ENCODE measurements at places on chromosomes 7 and 10.

DNA sequence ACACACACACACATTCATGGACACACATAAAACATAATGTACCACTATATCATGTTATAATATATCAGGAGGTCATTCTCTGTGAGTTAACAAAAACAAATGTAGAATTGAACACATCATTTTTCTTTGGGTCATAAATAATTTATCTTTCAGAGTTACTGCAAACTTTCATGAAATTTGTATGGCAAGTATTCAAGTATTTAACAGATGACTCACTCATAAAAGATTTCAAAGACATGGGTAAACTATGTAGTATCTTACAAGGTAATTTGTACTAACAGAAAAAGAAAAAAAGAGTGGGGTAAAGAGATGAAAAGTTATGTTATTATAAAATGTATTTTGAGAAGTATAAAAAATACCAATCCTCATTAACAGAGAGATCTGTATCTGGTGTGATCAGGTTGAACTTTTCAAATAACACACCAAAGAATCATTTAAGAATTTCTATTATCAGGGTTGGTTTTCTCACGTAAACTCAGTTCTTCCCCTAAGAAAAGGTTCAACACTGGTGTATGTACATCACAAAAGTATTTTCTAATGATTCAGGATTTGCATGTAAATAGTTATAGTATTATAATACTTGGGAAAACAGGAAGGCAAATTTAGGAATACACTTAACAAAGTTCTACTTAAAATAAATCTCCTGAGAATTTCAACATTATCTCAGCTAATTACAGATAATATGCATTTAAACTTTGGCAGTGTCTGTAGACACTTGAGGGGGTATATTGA lies 933.1 kb upstream of the LRRN3 start:
- no peak for DNase-seq

GRCh38 chr7:158473221-158473620 lies 114.4 kb downstream of the PTPRN2 start:
- DNase-seq: no peak

- DNase-seq: no peak
These were observed 56.1 kb downstream of the CHST15 start for GRCh38 chr10:124037286-124037685.

GRCh38 chr10:48406204-48406603 lies 99.7 kb downstream of the MAPK8 start:
- DNase-seq: no peak

DNA sequence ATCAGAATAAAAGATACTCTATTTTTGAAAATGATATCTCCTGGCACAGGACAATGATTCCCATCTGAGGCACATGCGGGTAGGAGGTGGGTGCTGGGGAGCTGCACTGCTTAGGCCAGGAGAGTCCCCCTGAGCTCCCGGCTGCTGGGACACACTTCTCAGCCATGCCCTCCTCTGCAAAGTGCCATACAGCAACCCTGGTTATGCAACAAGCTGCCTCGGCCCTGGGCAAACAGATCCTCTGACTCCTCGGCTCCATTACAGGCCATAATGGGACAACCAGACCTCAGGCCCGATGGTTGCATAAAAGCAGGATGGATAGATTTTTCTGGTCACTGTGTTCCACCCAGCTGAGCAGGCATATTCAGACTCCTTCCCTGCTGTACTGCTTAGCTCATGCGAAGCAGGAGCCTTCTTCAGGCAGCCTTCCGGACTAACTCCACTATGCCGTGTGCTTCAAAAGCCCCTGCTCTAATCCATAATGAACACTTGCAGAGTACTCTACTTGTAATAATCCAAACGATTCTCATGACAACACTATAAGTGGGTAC lies 6.5 kb upstream of the LEP start:
- DNase-seq: no peak

GRCh38 chr7:150979713-150980390 lies 1.7 kb upstream of the KCNH2 start:
- DNase-seq: no peak

- DNase-seq: no peak
These were observed 55.2 kb downstream of the ELFN1 start for GRCh38 chr7:1725199-1725690.

GRCh38 chr10:11725912-11726311 lies 16.3 kb upstream of the ECHDC3 start:
- DNase-seq: no peak

GRCh38 chr7:27346531-27347275 lies 104.1 kb downstream of the EVX1 start:
- no peak for DNase-seq

DNA sequence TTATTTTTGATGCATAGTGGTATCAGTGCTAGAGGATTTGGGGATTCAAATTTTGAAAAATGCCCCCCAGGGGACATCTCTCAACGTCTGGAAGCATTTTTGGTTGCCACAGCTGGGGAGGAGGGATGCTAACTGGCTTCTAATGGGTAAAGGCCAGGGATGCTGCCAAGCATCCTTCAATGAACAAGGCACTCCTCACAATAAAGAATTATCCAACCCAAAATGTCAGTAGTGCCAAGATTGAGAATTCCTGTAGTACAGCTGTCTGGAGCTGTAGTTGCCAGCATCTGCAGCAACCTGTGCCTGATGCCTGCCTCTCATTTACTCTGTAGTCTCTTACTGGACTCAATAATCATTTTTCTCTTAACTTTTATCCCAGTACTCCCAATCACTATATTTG lies 53.5 kb downstream of the SEPTIN7 start:
- DNase-seq: no peak

DNA sequence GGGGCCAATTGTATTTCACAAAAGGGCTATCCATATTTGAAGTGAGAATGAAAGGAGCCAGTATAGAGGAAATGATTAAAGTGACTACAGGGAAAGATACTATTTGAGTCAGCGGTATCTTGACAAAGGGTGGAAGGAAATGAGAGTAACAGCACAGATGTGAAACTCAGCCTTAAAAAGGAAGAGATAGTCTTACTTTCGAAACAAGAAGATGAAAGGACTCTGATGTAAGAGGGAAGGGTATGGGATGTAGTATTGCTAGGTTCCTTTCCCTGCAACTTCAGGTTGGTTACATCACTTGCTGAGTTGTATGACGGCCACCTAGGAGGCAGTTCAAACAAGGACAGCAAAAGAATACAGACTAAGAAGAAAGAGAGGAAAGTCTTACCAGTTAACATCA lies 13.7 kb downstream of the CISD1 start:
- DNase-seq: no peak

- no peak for DNase-seq
These were observed 2.5 kb downstream of the TRIM8 start for GRCh38 chr10:102646610-102647442.

DNA sequence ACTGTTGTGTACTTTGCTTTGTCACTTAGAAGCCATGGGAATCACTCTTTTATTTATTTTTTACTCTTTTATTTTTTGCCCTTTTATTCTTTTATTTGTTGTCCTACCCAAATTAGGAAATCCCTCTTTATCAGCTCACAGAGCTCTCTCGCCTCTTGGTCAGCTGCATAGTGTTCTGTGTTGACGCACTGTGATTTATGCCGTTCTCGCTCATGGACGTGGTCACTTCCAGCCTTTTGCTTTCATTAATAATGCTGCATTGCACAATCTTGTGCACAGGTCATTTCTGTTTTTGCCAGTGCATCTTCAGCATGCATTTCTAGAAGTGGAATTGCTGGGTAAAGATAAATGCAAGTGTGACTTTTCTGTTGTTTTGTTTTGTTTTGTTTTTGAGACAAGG lies 42.3 kb downstream of the FBH1 start:
- DNase-seq: no peak

GRCh38 chr10:71406878-71407277 lies 10.2 kb downstream of the CDH23 start:
- no peak for DNase-seq

GRCh38 chr7:97671571-97671970 lies 60.3 kb upstream of the TAC1 start:
- DNase-seq: no peak

DNA sequence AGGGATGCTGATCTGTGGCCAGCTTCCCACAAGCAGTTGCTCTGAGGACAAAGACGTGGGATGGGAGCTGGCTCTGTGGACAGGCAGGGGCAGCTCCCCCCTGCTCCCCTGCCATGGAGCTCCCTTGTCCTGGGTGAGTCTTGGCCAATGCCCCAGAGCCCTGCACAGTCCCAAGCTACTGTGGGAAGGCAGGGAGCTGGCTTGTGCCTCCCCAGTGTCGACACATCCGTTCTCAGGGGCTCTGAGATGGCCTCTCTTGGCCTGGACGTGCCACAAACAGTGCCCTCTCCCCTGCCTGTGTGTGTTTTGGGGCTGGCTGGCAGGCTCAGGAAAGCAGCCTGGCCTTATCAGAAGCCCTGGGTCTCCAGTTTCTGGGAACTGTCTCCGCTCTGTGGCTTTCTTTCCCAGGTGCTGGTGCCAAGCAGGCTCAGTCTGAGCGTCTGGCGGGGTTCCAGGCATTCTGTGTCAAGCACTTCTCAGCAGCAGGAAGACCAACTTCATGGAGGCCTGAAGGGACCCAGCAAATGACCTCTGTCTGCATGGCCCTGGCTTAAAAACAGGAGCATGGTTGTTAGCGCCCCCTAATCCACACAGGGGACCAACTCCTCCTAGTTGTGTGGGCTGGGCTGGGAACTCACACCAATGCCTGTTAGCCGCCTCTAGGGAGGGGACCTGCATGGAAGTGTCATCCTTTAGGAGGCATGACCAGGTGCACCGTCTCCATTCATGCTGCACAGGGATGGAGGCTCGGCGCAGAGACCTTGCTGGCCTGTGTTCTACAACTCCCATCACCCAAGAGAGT lies 375.2 kb downstream of the RPS24 start:
- DNase-seq: no peak

DNA sequence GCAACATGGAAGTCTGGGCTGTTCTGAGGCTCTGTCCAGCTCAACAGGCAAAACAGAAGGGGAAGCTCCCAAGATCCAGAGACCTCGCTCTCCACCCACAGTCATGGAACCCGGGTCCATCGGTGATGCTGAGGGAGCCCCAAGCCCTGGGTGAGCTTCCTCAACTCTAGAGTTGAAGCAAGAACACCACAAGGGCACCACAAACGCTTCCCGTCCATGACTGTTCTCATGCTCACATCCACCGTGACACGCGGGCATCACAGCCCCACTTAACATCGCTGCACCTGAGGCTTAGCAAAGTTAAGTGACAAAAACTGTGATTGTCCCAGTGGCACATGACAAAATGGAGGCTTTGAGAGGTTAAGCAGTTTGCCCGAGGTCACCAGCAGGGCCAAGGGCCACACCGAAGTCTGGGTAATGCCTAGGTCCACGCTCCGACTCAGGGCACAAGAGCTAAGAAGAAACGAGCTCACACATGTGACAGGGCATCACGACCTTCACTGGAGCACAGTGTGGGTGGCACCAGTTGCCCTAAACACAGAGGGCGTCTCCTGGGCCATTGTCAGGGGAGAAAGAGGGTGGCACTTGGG lies 110.6 kb downstream of the OAT start:
- DNase-seq: no peak

DNA sequence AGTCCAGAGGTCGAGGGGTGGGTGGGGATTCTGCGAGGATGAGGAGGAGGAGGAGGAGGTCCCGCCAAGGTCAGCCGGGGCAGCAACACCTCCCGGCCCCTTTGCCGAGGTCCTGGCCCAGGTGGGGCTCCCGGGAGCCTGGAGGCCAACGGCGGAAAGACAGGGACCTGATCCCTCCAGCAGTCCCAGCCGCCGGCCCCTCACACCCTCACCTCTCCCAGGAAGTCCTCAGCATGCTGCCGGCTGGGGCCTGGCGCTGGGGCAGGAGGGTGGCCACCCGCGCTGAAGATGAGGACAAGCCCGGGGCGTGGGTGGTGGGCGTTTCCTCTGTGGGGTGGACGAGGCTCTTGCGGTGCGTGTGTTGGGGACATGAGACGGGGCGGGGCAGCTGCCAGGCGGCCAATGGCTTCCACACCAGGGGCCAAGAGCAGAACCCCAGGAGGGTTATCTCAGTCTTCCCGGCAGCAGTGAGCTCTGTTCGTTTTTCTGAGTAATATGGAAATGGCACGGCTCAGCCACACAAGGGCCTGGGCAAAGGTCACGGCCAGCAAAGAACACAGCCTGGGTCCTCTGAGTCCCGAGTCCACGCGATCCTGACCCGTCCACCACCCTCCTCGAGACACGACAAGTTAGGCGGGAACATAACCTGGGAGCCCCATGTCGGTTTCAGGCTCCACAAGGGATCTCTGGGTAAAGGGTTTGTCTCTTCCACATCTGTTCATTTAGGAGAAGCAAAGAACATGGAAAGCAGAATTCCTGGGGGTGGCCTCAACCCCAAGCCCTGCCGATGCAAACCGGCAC lies 82.9 kb upstream of the PDGFA start:
- DNase-seq: no peak

GRCh38 chr10:118853916-118854315 lies 99.1 kb upstream of the CACUL1 start:
- DNase-seq: no peak

DNA sequence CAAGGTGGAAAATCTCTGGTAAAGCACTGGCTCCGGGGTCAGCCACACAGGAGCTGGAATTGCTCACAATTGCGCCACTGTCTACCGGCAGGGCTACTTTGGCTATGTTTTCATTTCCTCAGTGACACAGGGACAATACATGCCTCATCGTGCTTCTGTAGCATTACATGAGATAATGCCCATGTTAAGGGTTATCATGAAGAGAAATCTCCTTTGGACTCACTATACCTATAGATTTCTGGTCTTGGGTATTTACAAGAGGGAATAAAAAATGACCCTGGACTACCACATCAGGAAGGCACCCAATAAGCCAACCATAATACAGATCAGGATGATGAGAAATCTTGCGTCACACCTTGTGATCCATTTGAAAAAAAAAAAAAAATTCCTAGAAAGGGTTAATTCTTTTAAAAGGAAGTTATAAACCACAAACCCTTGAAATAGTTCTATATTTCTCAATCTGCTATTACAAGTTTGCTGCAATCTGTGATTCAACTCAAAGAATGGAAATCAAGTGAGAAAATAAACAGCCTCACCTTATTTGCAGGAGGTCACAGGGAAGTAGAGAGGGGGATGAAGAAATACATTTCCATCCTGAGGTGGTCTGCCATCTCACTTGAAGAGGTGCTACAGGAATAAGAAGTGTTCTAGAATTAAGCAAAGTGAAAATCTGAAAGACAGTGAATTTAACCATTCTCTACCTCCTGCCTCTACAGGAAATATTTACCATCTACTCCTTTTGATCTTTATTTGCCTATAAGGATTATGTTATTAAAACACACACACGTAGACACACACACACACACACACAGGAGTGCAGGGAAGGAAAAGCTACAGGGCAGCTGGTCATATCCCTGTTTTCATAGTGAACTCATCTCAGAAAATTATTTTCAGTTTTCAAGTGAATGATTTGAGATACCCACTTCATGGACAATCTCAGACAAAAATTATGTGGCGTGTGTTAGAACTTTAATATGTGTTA lies 231.3 kb upstream of the CELF2 start:
- no peak for DNase-seq

Measured in GM12891 (cell line).